Adrenal gland (tissue), 19 donors: ENCODE measurements at places on chromosomes 12 and 14. TPM values are rescaled to one million over a fixed set of nuclear protein-coding genes. Genes with fewer than 3 reads are reported as not detected.

PLBD1 gene
- total RNA-seq = 3.5 TPM

GRCh38 chr14:94679106-94679810 lies 67.1 kb downstream of the SERPINA3 start:
- H3K4me3 ChIP-seq = no peak overlapping the region
- H3K27ac ChIP-seq = no peak overlapping the region
- DNase-seq = no peak
- H3K36me3 ChIP-seq = no peaks in the 10 kb centered on the region

PLXNC1 gene
- 14.8 TPM for total RNA-seq

- no peak overlapping the region for H3K27ac ChIP-seq
- no peak for DNase-seq
- H3K27me3 ChIP-seq = no peaks in the 10 kb centered on the region
- peaks cover 25% of the 10 kb centered on the region for H3K4me1 ChIP-seq
- no peak overlapping the region for H3K4me3 ChIP-seq
- no peaks in the 10 kb centered on the region for H3K36me3 ChIP-seq
These were observed 43.2 kb downstream of the CCDC88C start for GRCh38 chr14:91374287-91374878.

DNA sequence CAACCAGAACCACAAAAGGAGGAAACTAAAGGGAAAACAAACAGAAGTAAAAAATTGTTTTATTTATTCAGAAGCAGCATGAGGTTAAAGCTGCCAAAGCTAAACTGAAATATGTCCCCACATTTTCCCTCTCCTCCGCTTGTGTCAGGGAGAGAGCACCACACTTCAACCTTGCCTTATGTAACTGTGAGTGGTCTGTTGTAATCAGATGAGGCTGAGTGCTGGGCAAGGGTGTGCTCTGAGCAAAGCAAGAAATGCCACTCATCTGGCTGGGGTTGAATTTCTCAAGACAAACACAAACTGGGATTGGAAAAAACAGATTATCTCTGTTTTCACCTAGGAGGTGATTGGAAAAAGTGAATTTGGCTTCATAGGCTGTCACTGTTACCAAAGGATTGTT lies 12.2 kb downstream of the CAPZA3 start:
- H3K4me3 ChIP-seq = no peak overlapping the region
- H3K27me3 ChIP-seq = no peaks in the 10 kb centered on the region
- no peak for DNase-seq
- H3K36me3 ChIP-seq = no peaks in the 10 kb centered on the region

LMO3 gene
- total RNA-seq = 6.7 TPM

GRCh38 chr14:69518289-69519101 lies 34.0 kb downstream of the PLEKHD1 start:
- DNase-seq = no peak
- no peaks in the 10 kb centered on the region for H3K4me1 ChIP-seq
- no peaks in the 10 kb centered on the region for H3K27me3 ChIP-seq
- no peaks in the 10 kb centered on the region for H3K36me3 ChIP-seq

DNA sequence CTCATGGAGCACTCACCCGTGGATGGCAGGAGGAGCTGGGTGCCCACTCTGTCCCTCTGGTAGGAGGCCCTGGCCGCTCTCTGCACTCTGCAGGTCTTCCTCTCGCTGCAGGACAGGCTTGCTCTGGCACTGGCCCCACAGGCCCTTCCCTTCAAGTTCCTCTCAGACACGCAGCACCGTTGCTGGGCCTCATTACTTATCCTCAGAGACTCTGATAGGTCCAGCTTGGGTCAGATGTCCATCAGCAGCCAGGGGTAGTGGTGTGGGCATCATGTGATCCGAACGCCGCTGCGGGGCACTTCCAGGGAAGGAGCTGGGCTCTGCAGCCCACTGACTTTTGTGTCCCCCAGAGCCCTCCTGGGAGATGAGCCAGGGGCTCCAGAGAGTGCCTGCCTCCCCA lies 11.8 kb downstream of the OTUB2 start:
- no peak overlapping the region for H3K4me3 ChIP-seq
- no peaks in the 10 kb centered on the region for H3K36me3 ChIP-seq
- no peaks in the 10 kb centered on the region for H3K27me3 ChIP-seq
- H3K4me1 ChIP-seq = no peaks in the 10 kb centered on the region
- DNase-seq = no peak
- no peak overlapping the region for H3K27ac ChIP-seq

DNA sequence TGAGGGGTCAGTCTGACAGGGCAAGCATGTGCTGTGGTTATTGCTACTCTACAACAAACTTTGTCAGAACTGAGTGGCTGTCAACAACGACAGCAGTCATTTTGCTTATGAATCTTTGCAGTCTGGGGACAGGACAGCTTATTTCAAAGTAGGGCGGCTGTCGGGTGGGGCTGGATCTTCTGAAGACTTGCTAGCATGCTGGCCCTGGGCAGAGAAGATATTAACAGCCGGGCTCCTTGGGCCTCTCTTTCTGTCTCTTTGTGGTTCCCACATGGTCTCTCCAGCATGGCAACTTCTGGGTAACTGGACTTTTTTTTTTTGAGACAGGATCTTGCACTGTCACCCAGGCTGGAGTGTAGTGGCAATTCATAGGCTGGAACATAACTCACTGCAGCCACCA lies 33.9 kb upstream of the ALDH2 start:
- no peaks in the 10 kb centered on the region for H3K4me1 ChIP-seq
- no peaks in the 10 kb centered on the region for H3K27me3 ChIP-seq
- H3K27ac ChIP-seq = no peak overlapping the region

- H3K27me3 ChIP-seq = no peaks in the 10 kb centered on the region
- no peak overlapping the region for H3K27ac ChIP-seq
- no peaks in the 10 kb centered on the region for H3K36me3 ChIP-seq
- H3K4me1 ChIP-seq = no peaks in the 10 kb centered on the region
- H3K4me3 ChIP-seq = no peak overlapping the region
These were observed 324.3 kb downstream of the CACNA1C start for GRCh38 chr12:2376908-2377657.

GRCh38 chr12:46603776-46604456 lies 221.9 kb downstream of the SLC38A4 start:
- no peak overlapping the region for H3K4me3 ChIP-seq
- no peak overlapping the region for H3K27ac ChIP-seq
- H3K27me3 ChIP-seq = no peaks in the 10 kb centered on the region
- DNase-seq = no peak

SGPP1 gene
- total RNA-seq = 46.7 TPM

DNA sequence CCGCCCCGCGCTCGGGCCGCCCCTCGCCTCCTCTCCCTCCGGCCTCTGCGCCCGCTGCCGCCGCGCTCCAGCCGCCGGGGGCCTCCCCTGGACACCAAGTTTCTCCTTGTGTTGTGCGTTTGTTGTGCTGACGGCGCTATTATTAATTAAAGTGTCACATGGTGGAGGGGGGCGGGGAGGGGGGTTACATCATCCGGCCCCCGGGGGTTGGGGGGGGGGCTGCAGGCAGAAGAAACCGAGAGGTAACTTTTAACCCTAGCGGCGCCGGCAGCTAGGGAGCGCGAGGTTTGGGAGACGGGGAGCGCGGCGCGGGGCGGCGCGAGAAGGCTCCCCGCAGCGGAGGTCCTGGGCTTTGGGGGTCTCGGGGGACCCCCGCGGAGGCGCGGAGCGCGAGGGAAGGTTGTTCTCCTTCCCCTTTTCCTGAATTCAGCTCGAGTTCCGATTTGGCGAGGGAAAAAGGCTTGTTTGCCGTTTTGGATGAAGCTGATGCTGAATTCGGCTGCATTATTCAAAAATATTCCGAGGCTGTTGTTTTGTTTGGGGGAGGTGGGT lies at the start of gene HRK:
Gene HRK (minus strand): TSS at position 117 of the 552 bp plus-strand sequence. CDS start 134 bp downstream, outside the sequence.
- H3K27me3 ChIP-seq = peaks cover 56% of the 10 kb centered on the region
- no peaks in the 10 kb centered on the region for H3K36me3 ChIP-seq
- peaks cover 12% of the 10 kb centered on the region for H3K4me1 ChIP-seq

HOXC4 gene
- total RNA-seq = 2.9 TPM

KRT73 gene
- total RNA-seq = not detected

GRCh38 chr14:55699131-55700057 lies 119.4 kb downstream of the KTN1 start:
- no peak overlapping the region for H3K27ac ChIP-seq
- H3K4me1 ChIP-seq = no peaks in the 10 kb centered on the region
- H3K36me3 ChIP-seq = no peaks in the 10 kb centered on the region
- DNase-seq = no peak
- H3K4me3 ChIP-seq = no peak overlapping the region

- H3K27ac ChIP-seq = no peak overlapping the region
- H3K27me3 ChIP-seq = peaks cover under 1% of the 10 kb centered on the region
- no peaks in the 10 kb centered on the region for H3K36me3 ChIP-seq
- DNase-seq = no peak
- H3K4me3 ChIP-seq = no peak overlapping the region
These were observed 25.1 kb downstream of the ASPG start for GRCh38 chr14:104110491-104111209.

DNA sequence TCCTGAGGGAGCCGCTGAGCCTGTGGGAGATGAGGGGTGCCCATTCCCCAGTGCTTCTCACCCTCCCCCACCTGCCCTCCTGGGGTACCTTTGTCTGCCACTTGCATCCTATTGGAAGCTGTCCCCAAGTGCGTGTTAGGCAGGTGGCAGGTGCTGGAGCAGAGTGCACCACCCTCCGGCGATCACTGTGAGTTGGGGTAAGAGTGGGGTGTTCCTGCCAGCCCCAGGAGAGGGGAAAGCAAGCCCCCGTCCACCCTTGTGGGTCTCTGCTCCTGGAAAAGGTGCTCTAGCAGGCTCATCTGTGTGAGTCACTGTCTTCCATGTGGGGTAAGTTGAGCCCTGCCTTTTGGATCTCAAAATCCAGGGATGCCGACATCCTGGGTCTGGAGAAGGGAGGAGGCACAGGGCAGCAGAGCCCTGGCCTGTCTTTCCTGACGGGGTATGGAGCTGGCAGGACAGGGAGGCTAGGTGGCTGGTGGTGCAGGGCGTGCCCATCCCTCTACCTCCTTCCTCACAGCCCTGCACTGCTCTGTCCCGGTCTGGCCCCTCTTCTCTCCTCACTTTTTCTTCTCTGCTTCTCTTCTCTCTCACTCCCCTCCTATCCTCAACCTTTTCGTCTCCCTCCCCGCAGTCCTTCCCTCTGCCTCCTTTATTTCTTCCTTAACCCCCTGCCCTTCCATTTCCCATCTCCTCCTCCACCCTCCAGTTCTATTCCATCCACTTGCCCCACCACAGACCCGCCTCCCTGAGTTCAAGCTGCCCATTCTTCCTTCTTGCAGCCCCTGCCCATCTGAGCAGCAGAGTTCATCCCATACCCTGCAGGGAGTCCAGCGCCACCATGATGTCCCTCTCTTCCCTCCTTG lies 20.1 kb upstream of the KRT7 start:
- no peak overlapping the region for H3K4me3 ChIP-seq
- no peaks in the 10 kb centered on the region for H3K27me3 ChIP-seq

TSPAN11 gene
- 6.2 TPM for total RNA-seq

- H3K27me3 ChIP-seq = peaks cover 11% of the 10 kb centered on the region
- H3K27ac ChIP-seq = no peak overlapping the region
- no peaks in the 10 kb centered on the region for H3K36me3 ChIP-seq
- H3K4me3 ChIP-seq = no peak overlapping the region
These were observed 35.5 kb downstream of the MYO1H start for GRCh38 chr12:109383240-109383639.

SRGAP1 gene
- total RNA-seq = 35.6 TPM

- no peak overlapping the region for H3K27ac ChIP-seq
- H3K4me3 ChIP-seq = no peak overlapping the region
- no peaks in the 10 kb centered on the region for H3K4me1 ChIP-seq
- DNase-seq = no peak
These were observed 105.1 kb downstream of the LLPH start for GRCh38 chr12:66025477-66025876.

TAS2R20 gene
- total RNA-seq = 2.0 TPM

DNA sequence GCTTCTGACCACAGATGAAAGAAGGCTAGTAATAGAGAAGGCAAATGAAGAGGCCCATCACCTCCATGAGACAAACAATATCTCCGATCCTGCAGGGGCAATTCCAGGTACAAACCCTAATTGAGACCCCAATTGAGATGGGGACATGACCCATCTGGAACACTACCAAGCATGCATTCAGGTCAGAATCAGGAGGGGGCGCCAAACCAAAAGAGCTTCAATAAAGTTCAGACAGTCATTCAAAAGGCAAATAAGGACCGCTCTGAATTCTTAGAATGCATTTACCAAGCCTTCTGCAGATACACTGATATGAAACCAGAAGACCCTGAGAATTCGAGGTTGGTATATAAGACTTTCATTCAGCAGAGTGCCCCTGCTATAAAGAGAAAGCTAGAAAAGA lies 10.2 kb upstream of the EDDM3B start:
- H3K36me3 ChIP-seq = no peaks in the 10 kb centered on the region
- H3K27ac ChIP-seq = no peak overlapping the region
- no peak overlapping the region for H3K4me3 ChIP-seq
- no peak for DNase-seq
- no peaks in the 10 kb centered on the region for H3K27me3 ChIP-seq

PTGDR gene
- 1.7 TPM for total RNA-seq

CIDEB gene
- total RNA-seq = 43.1 TPM

UBE3B gene
- total RNA-seq = 50.7 TPM

GRCh38 chr12:105507311-105508038 lies 177.0 kb downstream of the C12orf75 start:
- no peak overlapping the region for H3K27ac ChIP-seq
- DNase-seq = no peak
- H3K4me3 ChIP-seq = no peak overlapping the region
- no peaks in the 10 kb centered on the region for H3K36me3 ChIP-seq
- no peaks in the 10 kb centered on the region for H3K27me3 ChIP-seq

ALDH2 gene
- total RNA-seq = 302 TPM

ABCD2 gene
- 1.1 TPM for total RNA-seq

DNA sequence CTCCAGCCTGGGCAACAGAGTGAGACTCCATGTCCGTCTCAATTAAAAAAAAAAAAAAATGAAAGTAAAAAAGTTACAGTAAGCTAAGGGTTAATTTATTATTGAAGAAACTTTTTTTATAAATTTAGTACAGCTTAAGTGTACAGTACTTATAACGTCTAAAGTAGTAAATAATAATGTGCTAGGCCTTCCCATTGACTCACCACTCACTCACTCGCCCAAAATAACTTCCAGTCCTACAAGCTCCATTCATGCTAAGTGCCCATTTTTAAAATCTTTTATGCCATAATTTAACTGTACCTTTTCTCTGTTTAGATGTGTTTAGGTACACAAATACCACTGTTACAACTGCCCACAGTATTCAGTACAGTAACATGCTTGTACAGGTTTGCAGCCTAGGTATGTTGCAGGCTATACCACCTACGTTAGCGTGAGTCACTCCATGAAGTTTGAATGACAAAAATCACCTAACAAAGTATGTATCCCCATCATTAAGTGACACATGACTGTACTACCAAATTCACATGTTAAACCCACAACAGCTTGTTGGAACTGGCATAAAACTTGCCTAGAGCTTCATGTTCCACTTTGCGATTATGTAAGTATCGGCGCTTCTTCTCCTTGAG lies 10.7 kb downstream of the KANSL2 start:
- H3K4me1 ChIP-seq = peaks cover 9% of the 10 kb centered on the region
- H3K27me3 ChIP-seq = no peaks in the 10 kb centered on the region
- H3K36me3 ChIP-seq = peaks cover 91% of the 10 kb centered on the region
- no peak overlapping the region for H3K4me3 ChIP-seq
- no peak for DNase-seq

- no peak overlapping the region for H3K27ac ChIP-seq
- no peak for DNase-seq
- no peaks in the 10 kb centered on the region for H3K27me3 ChIP-seq
- no peaks in the 10 kb centered on the region for H3K4me1 ChIP-seq
- no peaks in the 10 kb centered on the region for H3K36me3 ChIP-seq
These were observed 41.2 kb downstream of the TMEM132D start for GRCh38 chr12:129862561-129863175.
